ENCODE measurements at places on chromosomes 5 and 9. TPM values are rescaled to one million over a fixed set of nuclear protein-coding genes. Genes with fewer than 3 reads are reported as not detected.

SECISBP2 gene
- total RNA-seq: 15.0 TPM

IL31RA gene
- total RNA-seq: not detected

GABRA1 gene
- total RNA-seq: not detected

TAS2R1 gene
- total RNA-seq: not detected

PCDHB8 gene
- 1.7 TPM for total RNA-seq

RNF180 gene
- 17.8 TPM for total RNA-seq

GRIN3A gene
- not detected for total RNA-seq

COL27A1 gene
- total RNA-seq: 2.7 TPM

ROR2 gene
- 28.5 TPM for total RNA-seq

POU5F2 gene
- total RNA-seq: 0.52 TPM

TAF11L13 gene
- not detected for total RNA-seq

NDFIP1 gene
- 69.3 TPM for total RNA-seq

RNF183 gene
- total RNA-seq: not detected

LHX3 gene
- not detected for total RNA-seq

NRG2 gene
- 1.8 TPM for total RNA-seq

MEIKIN gene
- total RNA-seq: not detected

LECT2 gene
- total RNA-seq: not detected

ADAMTSL1 gene
- 3.8 TPM for total RNA-seq

TOMM5 gene
- total RNA-seq: 63.9 TPM

THBS4 gene
- 8.5 TPM for total RNA-seq

C9orf50 gene
- total RNA-seq: not detected

CCDC69 gene
- total RNA-seq: 185 TPM

TMEM171 gene
- not detected for total RNA-seq

ABO gene
- 2.5 TPM for total RNA-seq

UQCRQ gene
- 276 TPM for total RNA-seq

AQP3 gene
- 116 TPM for total RNA-seq

PDLIM4 gene
- total RNA-seq: 96.7 TPM

CCL21 gene
- total RNA-seq: 2.9 TPM

LCP2 gene
- total RNA-seq: 3.9 TPM

GARIN3 gene
- total RNA-seq: not detected

ZNF366 gene
- 4.4 TPM for total RNA-seq

EDIL3 gene
- 10.8 TPM for total RNA-seq

PITX1 gene
- not detected for total RNA-seq

SPATA31E1 gene
- total RNA-seq: not detected

PCDHA7 gene
- total RNA-seq: 0.07 TPM

SOX30 gene
- not detected for total RNA-seq

INSL4 gene
- not detected for total RNA-seq

IRX4 gene
- total RNA-seq: not detected

FAM221B gene
- not detected for total RNA-seq

PCDH12 gene
- total RNA-seq: 8.8 TPM

CARD6 gene
- total RNA-seq: 10.8 TPM

GABRG2 gene
- total RNA-seq: not detected

TSTD2 gene
- 14.0 TPM for total RNA-seq

SLC46A2 gene
- total RNA-seq: 0.43 TPM

WWC1 gene
- 8.1 TPM for total RNA-seq

NADK2 gene
- total RNA-seq: 17.9 TPM

HTR4 gene
- total RNA-seq: 7.9 TPM

PTGDS gene
- 2,426 TPM for total RNA-seq

FAM153A gene
- 1.4 TPM for total RNA-seq

HIGD2A gene
- 231 TPM for total RNA-seq

MARCHF11 gene
- total RNA-seq: 0.24 TPM

DNAH5 gene
- not detected for total RNA-seq

IL33 gene
- 24.4 TPM for total RNA-seq

ENTR1 gene
- total RNA-seq: 17.6 TPM

Measured in right atrium auricular region (tissue), 2 donors.